ENCODE measurements at places on chromosomes 6 and 20. TPM values are rescaled to one million over a fixed set of nuclear protein-coding genes. Genes with fewer than 3 reads are reported as not detected.

DNA sequence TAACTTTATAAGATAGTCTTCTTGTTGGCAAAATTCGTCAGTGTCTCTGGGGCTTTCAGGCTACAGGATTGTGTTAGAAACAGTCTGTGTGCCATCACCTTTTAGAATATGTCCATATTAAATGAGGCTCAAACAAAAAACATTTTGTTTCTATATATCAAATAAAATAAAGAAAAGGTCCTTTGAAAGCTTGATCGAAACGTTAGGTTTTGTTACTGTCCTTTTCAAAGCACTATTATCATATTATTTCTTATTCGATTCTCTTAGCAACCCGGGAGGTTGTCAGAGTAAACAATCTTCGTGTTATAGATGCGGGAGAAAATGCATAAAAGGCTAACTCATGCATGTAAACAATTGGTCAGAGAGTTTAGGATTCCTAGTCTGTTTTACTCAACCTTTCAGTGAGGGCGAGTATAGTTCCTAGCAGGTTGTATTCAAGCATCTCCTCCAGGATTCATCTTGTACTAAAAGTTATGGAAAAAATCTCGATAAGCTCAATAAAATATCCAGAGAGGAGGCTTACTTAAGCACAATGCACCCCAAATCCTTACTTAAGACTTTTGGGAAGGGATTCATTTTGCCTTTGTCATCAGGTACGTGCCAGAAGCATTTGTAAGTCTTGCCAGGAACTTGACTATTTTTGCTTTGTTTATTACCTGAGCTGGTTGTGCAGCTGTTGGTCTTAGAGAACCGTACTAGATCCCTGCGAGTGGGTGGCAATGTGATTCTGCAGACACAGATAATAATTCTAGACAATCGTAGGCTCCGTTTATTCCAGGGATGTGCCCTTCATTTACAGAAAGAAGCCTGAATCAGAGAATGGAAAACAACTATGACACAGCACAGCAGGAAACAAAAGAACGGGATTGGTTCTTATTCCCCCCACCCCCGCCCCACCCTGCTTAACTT lies 159.6 kb upstream of the ZNF217 start:
- DNase-seq: no peak

DNA sequence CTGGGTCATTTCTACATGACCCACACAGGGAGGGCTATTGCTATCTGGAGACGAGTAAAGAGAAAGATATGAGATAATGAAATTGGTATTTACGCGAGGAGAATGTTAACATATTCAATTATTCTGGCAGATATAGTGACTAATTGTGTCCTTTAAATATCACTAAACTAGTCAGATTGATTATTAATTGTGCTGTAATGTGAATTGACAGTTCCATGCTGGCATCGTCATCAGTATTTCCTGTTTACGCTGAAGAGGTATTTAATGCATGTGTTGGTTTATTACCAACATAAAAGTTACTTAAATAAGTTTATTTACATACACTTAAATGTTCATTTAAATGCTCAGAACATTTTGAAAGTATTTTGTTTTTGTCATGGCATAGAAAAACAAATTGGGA lies 35.7 kb upstream of the OGFRL1 start:
- no peak for DNase-seq

- DNase-seq: no peak
Observed at GRCh38 chr6:47321577-47321976, 11.9 kb upstream of the TNFRSF21 start.

GRCh38 chr6:30985490-30985889 lies 2.0 kb downstream of the MUC21 start:
- no peak for DNase-seq

DNA sequence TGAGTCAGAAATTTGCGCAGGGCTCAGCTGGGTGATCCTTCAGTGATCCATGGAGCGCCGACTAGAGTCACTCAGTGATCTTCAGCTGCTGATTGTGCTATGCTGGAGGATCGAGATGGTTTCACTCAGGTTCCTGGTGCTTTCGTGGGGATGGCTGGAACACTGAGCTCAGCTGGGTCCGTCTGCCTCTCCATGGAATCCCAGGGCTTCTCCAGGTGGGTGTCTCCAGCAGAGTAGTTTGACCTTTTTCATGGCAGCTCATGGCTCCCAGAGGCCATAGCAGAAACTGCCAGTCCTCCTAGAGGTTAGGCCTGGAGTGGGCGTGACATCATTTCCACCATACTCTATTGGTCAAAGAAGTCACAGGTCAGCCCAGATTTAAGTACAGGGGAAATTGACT lies 88.8 kb upstream of the SIRPA start:
- no peak for DNase-seq

DNA sequence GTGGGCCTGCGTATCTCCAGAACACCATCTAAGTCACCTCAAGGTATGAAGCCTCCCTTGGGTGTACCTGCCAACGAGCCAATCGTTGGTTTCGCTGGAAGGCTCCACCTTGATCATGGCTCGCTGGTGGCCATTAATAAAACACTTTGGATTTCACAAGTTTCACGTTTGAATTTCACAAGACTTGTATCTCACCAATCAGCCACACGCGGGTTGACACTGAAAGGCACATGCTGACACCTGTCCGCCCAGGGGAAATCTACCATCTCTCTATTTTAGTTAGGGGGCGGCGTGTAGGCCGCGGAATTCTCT lies 586 bp upstream of the HMGA1 start:
- DNase-seq: no peak

- DNase-seq: no peak
Observed at GRCh38 chr6:38512211-38512610, 127.5 kb downstream of the BTBD9 start.

The TNXB gene
- total RNA-seq: 315 TPM

- no peak for DNase-seq
Observed at GRCh38 chr6:78089531-78089930, 436.7 kb downstream of the MEI4 start.

DNA sequence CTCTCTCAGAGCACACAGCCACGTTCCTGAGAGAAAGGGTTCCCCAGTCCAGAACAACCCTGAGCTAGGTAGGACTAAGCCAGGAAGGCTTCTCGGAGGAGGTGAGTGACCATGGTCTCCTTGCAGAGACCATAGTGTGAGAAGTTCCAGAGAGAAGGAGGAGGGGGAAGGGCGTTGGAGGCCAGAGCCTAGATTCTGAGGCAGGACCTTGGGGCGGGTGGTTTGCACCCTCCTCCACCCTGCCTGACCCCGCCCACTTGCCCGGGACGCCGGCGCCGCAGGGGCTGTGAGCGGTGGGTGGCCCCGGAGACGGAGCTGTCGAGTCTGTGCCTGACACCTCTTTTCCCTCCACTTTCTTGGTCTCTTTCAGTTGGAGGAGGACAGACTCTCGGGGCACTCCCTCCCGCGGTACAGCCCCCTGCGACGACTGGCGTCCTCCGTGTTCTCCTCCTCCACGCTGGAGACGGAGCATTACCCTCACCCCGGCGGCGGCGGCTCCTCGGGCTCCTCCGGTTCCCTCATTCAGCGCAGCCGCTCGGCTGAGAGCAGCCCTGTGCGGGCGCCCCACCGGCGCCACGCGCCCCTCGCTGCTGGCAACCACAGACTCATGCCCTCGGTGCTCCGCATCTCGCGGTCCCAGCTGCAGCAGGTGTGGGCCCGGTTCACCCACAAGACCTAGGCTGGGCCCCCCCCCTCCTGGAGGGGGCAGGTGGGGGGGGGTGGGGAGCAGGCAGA lies 26.2 kb downstream of the TTBK1 start:
- no peak for DNase-seq

The PAK5 gene
- not detected for total RNA-seq

DNA sequence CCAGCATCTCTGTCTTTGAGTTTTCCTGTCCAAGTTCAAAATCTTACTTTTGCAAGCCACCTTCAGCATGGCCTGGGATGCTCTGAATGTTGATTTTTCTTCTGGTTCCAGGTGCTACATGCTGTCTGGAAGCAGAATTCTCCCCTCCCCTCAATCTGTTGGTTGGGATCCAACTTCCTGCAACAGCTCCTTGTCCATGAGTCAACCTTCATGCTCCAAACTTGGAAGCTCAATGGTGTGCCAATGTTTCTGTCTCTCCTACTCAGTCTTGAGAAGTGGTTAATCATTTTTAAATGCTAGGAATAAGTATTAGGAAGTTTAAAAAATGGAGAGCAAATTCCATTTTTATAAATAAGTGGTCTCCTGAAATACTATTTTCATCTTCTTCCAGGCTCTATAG lies 33.2 kb upstream of the PLEKHG1 start:
- DNase-seq: no peak

DNA sequence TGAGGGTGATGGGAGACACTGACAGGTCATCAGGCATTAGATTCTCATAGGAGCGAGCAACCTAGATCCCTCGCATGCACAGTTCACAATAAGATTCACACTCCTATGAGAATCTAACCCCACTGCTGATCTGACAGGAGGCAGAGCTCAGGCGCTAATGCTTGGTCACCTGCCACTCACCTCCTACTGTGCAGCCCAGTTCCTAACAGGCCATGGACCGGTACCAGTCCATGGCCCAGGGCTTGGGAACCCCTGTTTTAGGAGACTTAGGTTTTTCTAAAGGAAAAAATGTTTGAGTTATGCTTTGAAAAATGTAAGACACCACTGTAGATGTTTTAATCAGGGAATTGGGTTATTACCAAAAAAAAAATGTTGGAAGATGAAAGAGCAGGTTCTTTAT lies 6.7 kb downstream of the HLA-E start:
- DNase-seq: no peak

DNA sequence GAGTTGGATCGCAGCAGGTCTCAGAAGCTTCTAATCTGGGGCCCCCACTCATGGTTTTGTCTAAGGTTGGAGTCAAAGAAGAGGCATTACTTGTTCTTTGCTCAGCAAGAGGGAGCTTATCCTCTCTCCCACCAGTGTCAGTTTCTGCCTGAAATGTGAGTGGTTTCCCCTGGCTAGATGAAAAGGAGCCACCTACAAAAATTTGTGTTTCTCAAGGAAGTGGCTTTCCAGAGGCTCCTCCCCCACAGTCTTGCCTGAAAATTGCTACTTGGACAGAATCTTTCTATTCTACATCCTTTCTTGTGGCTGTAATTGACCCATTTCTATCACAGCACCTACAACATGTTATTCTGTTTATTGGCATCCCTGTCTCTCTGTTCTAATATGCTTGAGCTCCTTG lies 37.9 kb downstream of the SCML4 start:
- DNase-seq: no peak

- DNase-seq: no peak
Observed at GRCh38 chr20:20491784-20492264, 123.9 kb downstream of the INSM1 start.

The SLC17A9 gene
- 0.41 TPM for total RNA-seq

GRCh38 chr6:22142856-22143255 lies 154.0 kb downstream of the PRL start:
- no peak for DNase-seq

- no peak for DNase-seq
Observed at GRCh38 chr6:119480961-119481497, 131.5 kb upstream of the MAN1A1 start.

DNA sequence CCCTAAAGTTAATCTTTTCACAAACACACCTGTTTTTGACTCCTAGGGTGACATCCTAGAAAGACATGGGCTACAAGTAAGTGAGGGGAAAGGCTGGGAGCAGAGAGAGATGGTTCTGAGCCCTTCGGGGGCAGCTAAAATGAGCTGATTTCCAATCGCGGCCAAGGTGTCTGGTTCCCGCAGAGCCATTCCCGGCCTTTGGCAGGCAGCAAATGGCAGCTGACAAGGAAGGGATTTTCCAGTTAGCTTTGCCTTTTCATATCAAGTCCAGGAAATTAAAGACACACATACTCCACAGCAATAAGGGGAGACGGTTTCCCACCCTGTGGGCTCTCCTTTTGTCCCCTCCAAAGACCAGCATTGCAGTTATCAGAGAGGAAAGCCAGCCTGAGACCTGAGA lies 228.5 kb downstream of the ZMYND8 start:
- DNase-seq: no peak

- no peak for DNase-seq
Observed at GRCh38 chr20:36614781-36615557, 9.4 kb downstream of the RAB5IF start.

The PLN gene
- 0.27 TPM for total RNA-seq

The PIGU gene
- 21.1 TPM for total RNA-seq

The EYS gene
- total RNA-seq: 0.09 TPM

- DNase-seq: no peak
Observed at GRCh38 chr6:122154912-122155575, 244.4 kb upstream of the HSF2 start.

GRCh38 chr6:96104910-96105309 lies 89.1 kb downstream of the FUT9 start:
- DNase-seq: no peak

The TAGAP gene
- total RNA-seq: not detected

GRCh38 chr6:108476376-108476775 lies 84.3 kb upstream of the FOXO3 start:
- DNase-seq: no peak

The CLPSL1 gene
- not detected for total RNA-seq

The PTPRA gene
- total RNA-seq: 75.1 TPM

DNA sequence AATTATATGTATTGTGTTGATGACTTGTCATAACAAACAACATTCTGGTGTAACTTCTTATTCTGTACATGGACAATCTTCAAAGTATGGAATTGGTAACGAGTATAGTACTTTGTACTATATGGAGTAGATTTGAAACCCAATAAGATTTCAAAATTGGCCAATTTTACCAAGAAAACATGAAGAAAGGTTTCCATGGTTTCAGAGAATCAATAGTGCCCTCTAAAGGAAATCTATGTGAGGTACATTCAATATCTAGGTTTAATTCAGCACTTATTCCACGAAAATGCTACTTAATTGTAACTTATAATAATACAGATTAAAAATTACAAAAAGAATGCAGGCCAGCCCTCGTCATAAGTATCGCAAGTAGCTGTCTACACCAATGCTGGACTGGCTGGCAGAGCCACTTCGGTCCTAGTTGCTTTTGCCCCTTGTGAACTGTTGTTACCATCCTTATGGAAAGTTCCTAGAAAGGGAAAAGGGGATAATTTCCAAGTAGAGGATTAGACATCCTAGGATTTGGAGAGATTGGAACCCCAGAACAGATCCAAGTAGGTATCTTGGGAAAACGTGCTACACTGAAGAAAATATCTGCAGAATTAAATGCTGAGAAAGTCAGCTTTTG lies 70.9 kb downstream of the LCA5 start:
- peak; percentile 58 for DNase-seq

DNA sequence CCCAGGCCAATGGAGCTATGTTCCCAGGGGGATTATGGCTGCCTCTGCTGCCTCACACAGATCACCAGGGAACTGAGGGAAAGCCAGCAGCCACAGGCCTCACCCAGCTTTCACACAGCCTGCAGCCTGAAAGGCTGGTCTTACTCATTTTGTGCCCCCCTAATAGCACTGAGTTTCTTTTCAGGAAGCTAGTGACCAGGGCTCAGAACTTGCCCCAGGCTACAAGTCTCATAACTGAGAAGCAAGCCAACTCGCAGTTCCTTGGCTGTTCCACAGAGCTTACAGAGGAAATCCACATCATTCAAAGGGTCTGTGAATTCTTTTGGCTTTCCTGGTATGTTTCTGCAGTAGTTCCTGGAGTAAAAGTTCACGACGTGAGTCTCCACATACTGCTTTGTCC lies 524.8 kb upstream of the GJE1 start:
- DNase-seq: peak; percentile 1
